ENCODE measurements at places on chromosomes 2 and 18.
A peak's percentile ranks its signal among the peaks of the same experiment; 100 is the strongest.

DNA sequence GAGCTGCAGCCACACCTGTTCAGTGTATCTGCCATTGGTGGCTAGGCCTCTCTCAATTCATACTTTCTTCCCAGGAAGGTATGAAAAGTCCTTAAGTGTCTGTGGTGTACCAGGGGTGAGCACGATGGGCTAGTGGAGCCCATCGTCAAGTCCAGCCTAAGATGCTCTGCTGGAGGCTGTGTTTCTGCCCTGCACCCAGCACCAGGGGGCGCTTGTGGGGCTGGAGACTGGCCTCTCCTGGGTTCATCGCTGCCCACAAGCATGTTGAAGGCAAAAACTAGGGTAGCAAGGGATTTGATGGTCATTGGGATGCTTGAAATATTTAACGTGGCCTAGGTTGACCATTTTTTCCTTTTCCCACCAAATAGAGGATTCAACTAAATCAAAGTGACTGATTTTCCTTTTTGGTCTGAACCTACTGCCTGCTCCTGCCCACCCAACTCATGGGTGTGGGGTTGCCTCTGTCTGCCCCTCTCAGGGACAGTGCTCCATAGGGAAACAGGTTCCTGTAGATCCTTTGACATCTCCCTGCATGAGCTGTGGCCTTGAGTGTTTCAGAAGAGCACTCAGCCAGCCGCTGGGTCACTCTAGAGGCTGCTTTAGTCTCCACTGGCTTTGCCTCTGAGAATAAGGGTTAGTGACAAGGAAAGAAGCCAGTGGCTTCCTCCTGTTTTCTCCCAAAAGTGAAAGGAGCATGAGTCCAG lies 59.0 kb downstream of the TPGS2 start:
- H3K4me1 ChIP-seq = no peaks in the 10 kb centered on the region
- H3K27ac ChIP-seq = no peak overlapping the region
- H3K36me3 ChIP-seq = no peaks in the 10 kb centered on the region
- no peaks in the 10 kb centered on the region for H3K27me3 ChIP-seq
- DNase-seq = no peak
- no peak overlapping the region for H3K4me3 ChIP-seq

- H3K27me3 ChIP-seq = no peaks in the 10 kb centered on the region
- DNase-seq = no peak
Observed at GRCh38 chr2:119106301-119106897, 52.2 kb downstream of the C1QL2 start.

DNA sequence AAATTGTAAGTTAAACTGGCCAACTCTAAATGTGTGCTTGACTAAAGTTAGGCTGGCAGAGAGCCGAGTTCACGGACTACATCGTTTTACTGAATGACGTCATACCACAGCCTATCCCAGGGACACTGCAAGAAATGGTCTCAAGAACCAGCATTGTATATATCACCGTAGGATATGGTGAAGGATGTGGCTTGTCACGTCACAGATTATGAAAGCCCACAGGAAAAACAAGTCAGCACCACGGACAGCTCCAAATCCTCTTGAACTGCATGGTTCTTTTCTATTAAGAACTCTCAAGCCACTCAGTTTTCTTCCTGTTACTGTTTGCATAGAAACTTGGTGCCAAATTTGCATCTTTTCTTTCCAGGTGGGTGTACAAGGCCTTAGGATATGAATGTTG lies 85.1 kb upstream of the ACAA2 start:
- no peaks in the 10 kb centered on the region for H3K4me1 ChIP-seq
- H3K27me3 ChIP-seq = no peaks in the 10 kb centered on the region

GRCh38 chr2:230246206-230246605 lies 20.7 kb downstream of the SP140 start:
- H3K27ac ChIP-seq = no peak overlapping the region
- DNase-seq = no peak
- no peaks in the 10 kb centered on the region for H3K36me3 ChIP-seq
- no peak overlapping the region for H3K4me3 ChIP-seq

- no peaks in the 10 kb centered on the region for H3K4me1 ChIP-seq
- DNase-seq = no peak
- H3K4me3 ChIP-seq = no peak overlapping the region
- no peak overlapping the region for H3K27ac ChIP-seq
Observed at GRCh38 chr18:31828613-31829012, 67.9 kb upstream of the SLC25A52 start.

GRCh38 chr18:61865466-61866175 lies 27.2 kb downstream of the RNF152 start:
- no peaks in the 10 kb centered on the region for H3K4me1 ChIP-seq
- H3K27ac ChIP-seq = peak overlapping the region; percentile 9
- H3K27me3 ChIP-seq = no peaks in the 10 kb centered on the region

GRCh38 chr2:208153156-208153555 lies 7.2 kb upstream of the CRYGB start:
- no peaks in the 10 kb centered on the region for H3K4me1 ChIP-seq
- H3K27me3 ChIP-seq = no peaks in the 10 kb centered on the region
- DNase-seq = no peak
- no peak overlapping the region for H3K27ac ChIP-seq
- H3K4me3 ChIP-seq = no peak overlapping the region

DNA sequence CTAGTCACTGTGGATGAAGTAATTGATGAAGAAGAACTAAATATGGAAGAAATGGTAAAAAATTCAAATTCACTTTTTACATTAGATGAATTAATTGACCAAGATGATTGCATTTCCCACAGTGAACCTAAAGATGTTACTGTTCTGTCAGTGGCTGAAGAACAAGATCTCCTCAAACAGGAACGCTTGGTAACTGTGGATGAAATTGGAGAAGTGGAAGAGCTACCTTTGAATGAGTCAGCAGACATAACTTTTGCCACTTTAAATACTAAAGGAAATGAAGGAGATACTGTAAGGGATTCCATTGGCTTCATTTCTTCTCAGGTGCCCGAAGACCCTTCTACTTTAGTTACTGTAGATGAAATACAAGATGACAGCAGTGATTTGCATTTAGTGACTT lies 26.6 kb upstream of the DYSF start:
- H3K36me3 ChIP-seq = no peaks in the 10 kb centered on the region
- no peaks in the 10 kb centered on the region for H3K4me1 ChIP-seq
- DNase-seq = no peak
- no peaks in the 10 kb centered on the region for H3K27me3 ChIP-seq
- no peak overlapping the region for H3K4me3 ChIP-seq

- no peaks in the 10 kb centered on the region for H3K36me3 ChIP-seq
- no peak overlapping the region for H3K27ac ChIP-seq
- no peaks in the 10 kb centered on the region for H3K27me3 ChIP-seq
- no peaks in the 10 kb centered on the region for H3K4me1 ChIP-seq
- no peak for DNase-seq
- no peak overlapping the region for H3K4me3 ChIP-seq
Observed at GRCh38 chr2:189057316-189057715, 83.1 kb downstream of the COL3A1 start.
